ENCODE measurements at places on chromosomes 7 and 10.

GRCh38 chr10:32941357-32941756 is 16.7 kb downstream of the ITGB1 start:
- DNase-seq, result no peak

DNA sequence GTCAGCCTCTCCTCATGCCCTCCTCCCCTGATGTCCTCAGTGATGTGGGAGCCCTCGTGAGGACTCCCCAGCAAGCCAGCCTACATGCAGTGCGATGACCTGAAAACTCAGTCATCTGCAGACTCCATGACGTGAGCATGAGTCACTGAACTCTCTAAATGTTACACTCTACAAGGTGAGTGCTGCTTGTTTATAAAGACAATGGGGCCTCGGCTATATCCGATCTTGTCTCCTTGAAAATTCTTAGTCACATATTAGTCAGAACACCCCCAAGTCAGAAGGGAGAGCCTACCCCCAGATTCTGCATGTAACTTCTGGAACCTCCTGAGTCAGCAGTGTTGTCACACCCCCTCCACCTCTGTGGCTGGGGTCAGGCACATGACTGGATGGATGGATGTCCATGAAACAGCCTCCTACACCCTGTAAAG is 673.8 kb downstream of the INHBA start:
- no peak for DNase-seq

GRCh38 chr7:26441002-26441521 is 149.4 kb downstream of the SNX10 start:
- no peak for DNase-seq

- no peak for DNase-seq
Measured at GRCh38 chr7:117048114-117048866, 95.0 kb downstream of the ST7 start.

DNA sequence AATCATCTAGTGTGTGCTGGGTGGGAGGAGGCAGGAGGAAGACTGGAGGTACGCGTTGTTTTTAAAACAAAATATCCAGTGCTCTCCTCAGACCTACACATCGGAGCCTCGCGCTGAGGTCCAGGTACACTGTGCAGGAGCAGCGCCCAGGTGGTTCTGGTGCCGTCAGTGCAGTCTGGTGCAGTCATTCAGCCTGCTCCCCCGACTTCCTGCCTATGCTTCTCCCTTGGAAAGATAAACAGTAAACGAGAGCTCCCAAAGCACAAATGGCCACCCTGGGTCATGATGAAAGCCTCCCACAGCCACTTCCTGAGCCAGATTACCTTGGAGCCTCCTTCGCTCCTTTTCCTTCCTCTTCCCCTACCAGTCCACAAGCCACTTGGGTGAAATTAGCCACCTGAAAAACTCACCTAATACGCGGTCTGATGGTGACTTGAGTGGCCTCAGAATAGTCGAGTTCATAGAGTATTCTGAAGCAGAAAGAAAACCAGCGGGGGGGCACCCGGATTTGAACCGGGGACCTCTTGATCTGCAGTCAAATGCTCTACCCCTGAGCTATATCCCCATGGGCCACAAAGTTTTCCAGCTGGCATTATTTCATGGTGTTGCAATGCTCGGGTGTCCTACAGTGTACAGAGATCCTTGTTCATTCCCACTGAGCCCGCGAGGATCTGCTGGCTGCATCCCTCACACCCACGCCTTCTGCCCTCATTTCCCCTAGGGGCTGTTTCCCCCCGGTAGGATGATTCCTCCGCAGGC is 82.5 kb downstream of the ZNF467 start:
- DNase-seq, result no peak

- no peak for DNase-seq
Measured at GRCh38 chr10:517872-518475, 171.5 kb downstream of the DIP2C start.

GRCh38 chr7:44621034-44621749 is 14.8 kb downstream of the OGDH start:
- no peak for DNase-seq

- no peak for DNase-seq
Measured at GRCh38 chr10:80177781-80178636, 27.3 kb downstream of the ANXA11 start.

DNA sequence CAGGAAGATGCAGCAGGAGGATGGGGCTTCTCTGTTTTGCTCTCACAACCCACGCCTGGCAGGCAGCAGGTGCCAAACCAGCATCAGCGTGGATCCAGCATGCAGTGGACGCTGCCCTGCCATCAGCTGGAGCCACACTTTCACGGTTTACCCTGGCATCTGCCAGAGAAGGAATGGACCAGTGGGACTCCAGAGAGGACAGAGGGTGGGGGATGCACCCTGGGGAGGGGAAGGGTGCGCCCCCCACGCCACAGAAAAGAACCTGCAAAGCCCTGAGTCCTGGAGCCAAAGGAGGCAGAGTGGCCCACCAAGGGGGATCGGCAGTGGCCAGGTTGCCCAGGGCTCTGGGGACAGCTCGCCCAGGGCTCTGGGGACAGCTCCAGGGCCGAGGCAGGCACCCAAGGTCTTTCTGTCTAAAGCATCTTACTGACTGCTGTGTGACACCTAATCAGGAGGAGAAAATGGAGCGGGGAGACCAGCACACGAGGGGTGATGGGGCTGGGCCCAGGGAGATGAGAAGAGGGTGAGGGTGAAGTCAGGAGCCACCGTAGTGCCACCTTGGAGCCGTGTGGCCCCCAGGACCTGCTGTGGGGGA is 225.1 kb downstream of the DNAJB6 start:
- DNase-seq, result no peak

- DNase-seq, result no peak
Measured at GRCh38 chr10:30057421-30057841, 2.0 kb downstream of the JCAD start.

GRCh38 chr10:29619241-29619669 is 15.5 kb downstream of the SVIL start:
- DNase-seq, result no peak

DNA sequence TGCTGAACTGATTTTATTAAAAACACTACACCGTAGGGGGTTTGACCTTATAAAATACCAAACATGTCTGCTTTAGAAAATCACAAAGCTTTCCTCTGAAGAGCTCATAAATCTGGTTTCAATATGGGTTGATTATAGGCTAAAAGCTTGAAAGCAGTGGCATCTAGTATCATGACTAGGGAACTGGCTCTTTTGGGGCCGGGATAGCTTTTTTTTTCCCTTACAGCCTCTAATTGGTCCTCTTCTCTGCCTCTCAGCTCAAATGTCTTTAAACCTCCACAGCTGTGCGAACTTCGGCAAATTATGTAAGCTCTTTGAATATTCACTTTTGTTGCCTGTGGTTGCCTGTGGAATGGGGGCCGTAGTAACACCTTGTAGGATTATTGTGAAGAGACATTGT is 8.4 kb downstream of the BAMBI start:
- DNase-seq, result no peak

GRCh38 chr10:29881336-29881771 is 178.0 kb downstream of the JCAD start:
- DNase-seq, result no peak

DNA sequence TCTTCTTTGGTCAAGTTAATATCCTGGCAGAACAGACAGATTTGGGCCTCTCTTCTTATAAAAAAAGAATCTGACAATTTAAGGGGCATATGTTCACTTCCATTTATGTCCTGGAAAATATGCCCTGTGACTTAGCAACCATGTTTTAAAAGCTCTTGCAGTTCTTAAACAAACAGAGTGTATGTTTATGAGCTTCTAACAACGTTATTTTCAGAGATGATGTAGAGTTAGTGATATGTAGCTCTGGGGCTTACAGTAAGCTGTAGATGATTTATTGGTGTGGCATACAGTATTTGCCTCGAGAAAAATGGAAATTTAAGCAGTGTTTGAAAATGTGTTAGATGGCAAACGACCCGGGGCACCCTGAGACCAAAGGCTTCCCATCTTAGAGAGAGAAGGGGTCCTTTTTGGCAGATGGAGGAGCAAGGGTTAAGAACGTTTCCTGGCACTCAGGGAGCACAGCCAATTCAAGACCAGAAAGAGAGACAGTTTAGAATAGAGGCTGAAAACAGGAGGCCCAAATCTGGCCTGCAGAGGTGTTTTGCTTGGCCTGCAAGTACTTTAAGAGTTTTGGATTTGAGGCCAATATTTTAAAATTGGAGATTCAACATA is 397.5 kb downstream of the KCNMA1 start:
- DNase-seq, result no peak

DNA sequence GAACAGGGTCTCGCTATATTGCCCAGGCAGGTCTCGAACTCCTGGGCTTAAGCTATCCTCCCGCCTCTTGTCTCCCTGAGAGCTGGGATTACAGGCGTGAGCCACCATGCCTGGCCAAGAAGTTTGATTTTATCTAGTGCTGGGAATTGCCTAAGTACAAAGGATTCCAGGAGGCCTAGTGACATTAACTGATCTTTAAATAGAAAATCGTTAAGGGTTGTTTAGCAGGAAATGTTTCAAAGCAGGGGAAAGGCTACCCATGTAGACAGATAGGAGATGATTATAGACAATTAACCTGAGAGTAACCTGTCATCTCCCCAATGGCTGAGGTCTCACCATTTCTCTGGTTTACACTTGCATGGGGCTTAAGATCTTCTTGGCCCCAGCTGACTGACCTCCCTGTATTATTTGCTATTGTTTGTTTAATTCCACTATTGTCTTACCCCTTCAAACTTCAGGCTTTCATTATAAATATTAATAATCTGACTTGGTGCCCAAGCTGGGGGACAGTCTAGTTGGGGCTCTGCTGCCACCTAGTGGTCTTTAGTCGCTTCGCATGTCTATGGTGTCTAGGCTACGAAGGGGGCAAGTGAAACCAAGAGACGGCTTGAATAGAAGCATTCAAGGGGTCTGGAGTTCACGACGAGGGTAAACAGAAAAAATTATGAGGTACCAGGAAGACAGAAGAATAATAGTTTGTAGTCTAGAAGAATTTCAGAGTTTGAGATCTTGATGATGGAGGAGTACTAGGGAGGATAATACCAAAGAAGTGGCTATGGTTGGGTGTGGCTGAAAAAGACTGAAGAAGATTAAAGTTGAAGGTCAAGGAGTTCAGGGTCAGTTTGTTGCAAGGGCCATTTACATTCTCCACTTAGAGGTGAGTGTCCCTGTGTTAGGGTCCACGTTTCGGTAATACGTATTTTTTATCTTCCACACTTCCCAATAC is 40.4 kb upstream of the BPGM start:
- DNase-seq, result peak; percentile 18

DNA sequence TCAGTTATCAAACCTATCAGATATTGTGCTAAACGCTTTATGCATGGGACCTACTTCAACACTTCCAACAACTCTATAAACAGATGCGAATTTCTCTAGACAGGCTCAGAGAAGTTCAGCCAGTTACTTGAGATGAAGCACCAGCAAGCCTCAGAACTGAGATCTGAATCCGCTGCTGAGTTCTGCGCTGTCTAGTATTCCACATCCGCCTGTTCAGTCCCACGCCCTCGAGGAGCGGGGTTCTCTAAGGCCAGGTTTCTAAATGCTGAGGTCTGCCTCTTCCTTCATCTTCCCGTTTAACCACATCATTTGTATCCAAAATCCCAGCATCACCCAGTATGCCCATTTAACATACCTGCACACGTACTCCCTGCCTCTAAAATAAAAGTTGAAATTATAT is 297.8 kb upstream of the ZNF32 start:
- DNase-seq, result no peak

DNA sequence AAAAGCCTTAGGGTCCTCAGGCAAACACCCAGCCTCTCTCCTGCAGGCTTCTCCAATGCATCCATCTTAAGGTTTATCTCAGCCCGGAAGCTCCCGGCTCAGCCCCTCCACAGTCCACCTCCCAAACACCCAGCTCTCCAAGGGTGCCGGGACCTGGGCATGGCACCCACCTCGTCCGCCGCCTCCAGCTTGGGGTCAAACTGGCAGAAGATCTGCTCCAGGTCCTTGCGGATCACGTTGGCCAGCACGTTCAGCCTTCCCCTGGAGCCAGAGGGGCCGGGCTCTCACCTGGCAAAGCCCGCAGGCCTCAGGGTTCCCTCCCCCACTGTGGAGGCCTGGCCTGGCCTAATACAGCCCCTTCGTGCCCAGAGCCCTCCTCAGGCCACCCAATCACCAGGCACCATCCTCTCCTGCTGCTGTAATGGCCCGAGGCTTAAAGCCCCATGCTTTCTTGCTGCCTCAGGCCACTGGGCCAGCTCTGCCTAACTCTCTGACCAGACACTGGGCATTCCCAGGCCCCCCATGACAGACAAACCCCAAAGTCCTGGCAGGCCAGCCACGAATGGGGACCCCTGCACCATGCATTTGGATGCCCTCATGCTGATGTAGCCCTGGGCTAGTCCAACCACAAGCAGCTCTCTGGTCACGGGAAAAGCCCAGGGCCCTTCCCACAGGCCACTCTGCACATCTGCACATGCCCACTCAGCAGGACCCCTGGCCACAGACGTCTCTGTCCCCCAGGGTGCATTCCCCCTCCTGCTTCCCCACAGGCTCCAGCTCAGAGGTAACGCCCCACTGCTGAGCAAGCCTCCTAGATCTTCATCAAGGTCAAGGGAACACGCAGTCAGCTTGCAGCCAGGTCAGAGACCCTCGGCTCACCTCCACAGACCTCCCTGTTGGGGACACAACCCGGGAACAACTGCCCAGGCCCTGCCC is 12.3 kb downstream of the OGDHL start:
- no peak for DNase-seq

DNA sequence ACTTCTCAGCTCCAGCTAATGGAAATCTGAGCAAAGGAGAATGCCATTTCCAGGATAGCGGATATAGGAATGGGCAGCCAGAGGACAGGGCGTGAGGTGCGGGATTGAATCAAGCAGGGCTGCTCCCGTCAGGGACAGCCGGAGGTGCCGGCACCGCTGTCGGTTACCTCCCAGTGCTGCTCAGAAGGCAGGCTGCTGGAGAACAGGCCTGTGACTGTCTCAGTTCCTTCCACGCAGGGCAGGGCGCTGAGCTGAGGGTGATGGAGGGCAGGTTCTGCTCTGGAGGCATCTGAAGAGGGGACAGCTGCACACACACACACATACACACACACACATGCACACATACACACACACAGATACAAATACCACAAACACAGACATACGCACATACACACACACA is 111.1 kb downstream of the DOCK1 start:
- DNase-seq, result no peak

- no peak for DNase-seq
Measured at GRCh38 chr10:110160522-110160921, 46.9 kb upstream of the MXI1 start.

- DNase-seq, result no peak
Measured at GRCh38 chr10:93703066-93703465, 674 bp upstream of the FRA10AC1 start.

DNA sequence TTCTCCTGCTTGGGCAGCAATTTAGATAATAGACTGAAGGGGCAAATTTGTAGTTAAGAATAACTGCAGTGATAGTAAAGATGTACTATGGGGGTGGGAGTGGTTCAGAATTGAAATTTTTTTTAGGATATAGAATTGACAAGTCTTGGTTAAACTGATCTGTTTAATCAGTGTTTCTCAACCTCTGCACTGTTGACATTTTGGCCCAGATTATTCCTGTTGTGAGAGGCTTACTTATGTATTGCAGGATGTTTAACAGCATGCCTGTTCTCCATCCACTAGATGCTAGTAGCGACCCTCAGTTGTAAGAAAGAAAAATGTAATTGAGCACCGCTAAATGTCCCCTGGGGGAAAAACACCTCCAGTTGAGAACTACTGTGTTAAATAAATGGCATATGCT is 176.5 kb downstream of the CCDC7 start:
- DNase-seq, result no peak

- no peak for DNase-seq
Measured at GRCh38 chr7:31028006-31028405, 24.1 kb upstream of the ADCYAP1R1 start.

- DNase-seq, result no peak
Measured at GRCh38 chr7:75639886-75640190, 98.9 kb downstream of the HIP1 start.

GRCh38 chr10:101066146-101066895 is 4.5 kb downstream of the KAZALD1 start:
- peak; percentile 14 for DNase-seq
